Choroid plexus epithelial cell (primary cell): ENCODE measurements at places on chromosomes 2 and 18.
A peak's percentile ranks its signal among the peaks of the same experiment; 100 is the strongest.

GRCh38 chr2:180133736-180134135 lies 126.6 kb upstream of the CWC22 start:
- no peak for DNase-seq

- DNase-seq, result peak; percentile 55
Measured at GRCh38 chr2:146806364-146807005, 1038.3 kb upstream of the ACVR2A start.

- no peak for DNase-seq
Measured at GRCh38 chr2:240790370-240791220, 29.4 kb downstream of the KIF1A start.

DNA sequence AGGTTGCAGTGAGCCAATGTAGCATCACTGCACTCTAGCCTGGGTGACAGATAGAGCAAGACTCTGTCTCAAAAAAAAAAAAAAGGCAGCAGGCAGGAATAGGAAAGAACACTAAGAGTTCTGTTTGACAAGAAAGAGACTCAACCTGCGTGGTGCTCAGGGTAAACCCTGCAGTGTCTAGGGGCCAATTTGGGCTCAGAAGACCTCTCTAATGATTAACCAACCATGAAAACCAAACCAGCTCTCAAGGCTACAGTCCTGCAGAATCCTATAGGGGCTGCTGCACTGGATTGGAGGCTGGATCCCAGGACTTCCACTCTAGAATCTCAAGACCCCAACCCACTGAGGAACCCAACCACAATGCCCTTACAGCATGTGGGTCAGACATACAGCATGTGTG lies 2.4 kb downstream of the TRABD2A start:
- no peak for DNase-seq

DNA sequence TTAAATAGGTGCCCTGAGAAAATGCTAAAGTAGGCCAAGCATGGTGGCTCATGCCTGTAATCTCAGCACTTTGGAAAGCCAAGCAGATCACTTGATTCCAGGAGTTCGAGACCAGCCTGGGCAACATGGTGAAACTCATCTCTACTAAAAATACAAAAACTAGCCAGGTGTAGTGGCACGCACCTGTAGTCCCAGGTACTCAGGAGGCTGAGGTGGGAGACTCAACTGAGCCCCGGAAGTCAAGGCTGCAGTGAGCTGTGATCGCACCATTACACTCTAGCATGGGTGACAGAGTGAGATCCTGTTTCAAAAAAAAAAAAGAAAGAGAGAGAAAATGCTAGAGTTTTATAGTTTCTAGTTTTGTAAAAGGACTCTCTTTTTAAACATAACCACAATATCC lies 12.0 kb downstream of the ANKRD44 start:
- DNase-seq, result no peak

DNA sequence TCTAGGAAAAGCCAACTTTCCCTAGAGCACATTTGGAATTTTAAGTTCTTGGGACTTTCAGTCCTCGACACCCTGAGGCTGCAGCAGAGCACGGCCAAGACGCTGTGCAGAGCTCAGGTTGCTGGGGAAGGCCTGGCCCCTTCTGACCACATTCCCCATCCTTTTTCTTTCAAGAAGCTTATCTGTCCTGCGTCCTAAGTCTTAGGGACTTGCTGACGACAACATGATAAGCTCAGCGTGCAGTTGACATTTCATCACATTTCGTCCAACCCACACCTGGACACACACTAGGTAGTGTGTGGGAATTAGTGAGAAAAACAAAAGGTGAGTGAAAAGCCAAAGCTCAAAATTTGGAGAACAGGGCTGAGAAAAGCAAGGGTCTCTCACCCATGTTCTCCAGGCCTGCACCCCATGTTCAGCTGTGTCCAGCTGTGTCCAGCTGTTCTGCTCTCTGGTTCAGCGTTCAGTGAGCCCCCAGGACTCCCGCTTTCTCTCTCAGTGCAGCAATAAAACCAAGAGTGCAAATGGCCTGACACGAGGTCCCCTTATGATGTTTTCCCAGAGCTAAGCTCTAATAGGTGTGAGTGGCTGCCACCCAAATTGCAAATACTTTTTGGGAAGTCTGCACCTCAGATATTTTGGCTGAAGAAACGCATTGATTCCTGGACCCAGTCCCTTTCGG lies 101.9 kb downstream of the RGPD3 start:
- no peak for DNase-seq

DNA sequence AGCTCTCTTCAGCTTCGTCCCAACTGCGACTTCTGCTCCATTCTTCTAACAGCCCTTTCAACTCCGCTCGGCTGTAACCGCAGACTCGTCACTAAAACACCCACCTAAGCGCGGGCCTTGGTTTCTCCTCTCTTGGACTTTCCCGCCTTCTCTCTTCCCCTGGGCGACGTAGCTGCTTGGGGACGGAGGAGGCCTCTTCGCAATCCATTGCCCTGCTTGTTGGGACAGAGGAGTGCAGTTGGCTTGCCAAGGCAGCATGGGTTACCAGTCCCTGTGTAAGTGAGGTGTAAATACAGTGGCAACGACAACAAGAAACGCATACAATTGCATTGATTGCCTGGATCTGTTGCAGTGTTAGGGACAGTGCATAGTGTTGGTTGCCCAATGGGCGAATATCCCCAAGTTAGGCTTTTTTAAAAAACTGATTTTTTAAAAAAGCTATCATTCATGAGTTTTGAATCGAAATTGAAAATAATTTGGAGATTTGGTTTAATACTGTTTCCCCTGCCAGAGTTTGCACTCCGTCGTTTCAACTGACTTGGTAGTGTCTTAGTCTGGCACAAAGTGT lies 484 bp upstream of the DARS1 start:
- no peak for DNase-seq

DNA sequence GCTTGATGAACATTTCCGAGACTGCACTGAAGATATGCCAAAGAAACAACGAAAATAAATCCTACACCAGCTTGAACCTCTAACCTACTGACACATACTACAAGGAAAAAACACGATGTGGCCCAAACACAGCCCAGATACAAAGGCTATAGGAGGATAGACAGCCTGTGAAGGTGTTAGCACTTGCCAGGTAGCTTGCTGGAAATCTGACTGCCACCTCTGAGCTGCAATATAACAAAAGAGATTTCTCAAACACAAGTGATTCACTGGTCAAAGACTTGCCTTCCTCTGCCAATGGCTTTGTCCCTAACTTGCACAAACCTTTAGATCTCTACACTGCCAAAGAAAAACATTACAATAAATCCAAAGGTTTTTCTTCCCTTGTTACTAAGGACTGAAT lies 21.1 kb downstream of the CFAP210 start:
- DNase-seq, result no peak
